Anterior cingulate cortex (tissue), 58 donors: ENCODE measurements at places on chromosomes 5 and 9.

DNA sequence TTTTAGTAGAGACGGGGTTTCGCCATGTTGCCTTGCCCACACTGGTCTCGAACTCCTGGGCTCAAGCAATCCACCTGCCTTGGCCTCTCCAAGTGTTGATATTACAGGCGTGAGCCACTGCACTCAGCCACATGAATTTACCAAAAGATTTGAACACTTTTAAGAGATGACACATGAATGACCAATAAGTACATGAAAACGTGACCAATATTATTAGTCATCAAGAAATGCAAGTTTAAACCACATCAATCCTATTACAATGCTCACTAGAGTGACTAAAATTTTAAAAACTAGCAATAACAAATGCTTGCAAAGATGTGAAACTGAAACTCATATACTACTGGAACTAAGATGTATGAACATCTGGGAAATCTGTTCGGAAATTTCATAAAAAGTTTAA lies 54.3 kb downstream of the NR6A1 start:
- DNase-seq: no peak

GRCh38 chr5:88997937-88998336 lies 115.0 kb upstream of the MEF2C start:
- DNase-seq: no peak

DNA sequence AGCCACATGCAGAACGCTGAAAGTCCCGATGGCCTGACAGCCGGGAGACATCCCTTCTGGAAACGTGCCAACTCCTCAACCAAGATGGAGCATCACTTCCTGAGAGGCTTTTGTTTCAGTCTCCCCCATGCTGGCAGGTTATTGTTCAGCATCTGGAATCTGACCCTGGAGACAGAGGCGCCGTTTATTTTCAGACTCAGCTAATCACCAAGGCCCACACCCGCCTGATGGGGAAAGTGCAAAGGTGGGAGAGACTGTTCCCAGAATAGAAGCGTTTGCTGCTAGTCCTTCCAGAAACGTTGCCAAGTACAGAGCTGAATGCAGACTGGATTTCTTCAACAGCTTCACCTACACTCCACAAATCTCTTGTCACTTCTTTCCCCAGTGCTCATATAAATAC lies 41.8 kb upstream of the S1PR3 start:
- DNase-seq: peak; percentile 22

DNA sequence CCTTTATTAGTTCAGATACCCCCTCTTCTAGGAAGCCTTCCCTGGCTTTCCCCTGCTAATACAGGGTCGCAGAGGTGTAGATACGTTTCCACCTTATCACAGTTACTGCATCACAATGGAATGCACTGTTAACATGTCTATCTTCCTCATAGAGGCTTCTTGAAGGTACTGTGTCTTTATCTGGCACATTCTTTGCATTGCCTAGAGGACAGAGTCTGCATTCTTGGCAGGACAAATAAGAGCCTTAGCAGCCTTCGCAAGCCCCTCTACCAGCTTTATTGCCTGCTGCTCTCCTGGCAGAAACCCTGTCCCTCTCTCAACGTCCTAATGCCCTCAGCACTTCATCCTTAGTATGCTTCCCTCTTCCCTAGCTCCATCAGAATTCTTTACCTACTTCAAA lies 31.6 kb downstream of the SLC1A3 start:
- no peak for DNase-seq

DNA sequence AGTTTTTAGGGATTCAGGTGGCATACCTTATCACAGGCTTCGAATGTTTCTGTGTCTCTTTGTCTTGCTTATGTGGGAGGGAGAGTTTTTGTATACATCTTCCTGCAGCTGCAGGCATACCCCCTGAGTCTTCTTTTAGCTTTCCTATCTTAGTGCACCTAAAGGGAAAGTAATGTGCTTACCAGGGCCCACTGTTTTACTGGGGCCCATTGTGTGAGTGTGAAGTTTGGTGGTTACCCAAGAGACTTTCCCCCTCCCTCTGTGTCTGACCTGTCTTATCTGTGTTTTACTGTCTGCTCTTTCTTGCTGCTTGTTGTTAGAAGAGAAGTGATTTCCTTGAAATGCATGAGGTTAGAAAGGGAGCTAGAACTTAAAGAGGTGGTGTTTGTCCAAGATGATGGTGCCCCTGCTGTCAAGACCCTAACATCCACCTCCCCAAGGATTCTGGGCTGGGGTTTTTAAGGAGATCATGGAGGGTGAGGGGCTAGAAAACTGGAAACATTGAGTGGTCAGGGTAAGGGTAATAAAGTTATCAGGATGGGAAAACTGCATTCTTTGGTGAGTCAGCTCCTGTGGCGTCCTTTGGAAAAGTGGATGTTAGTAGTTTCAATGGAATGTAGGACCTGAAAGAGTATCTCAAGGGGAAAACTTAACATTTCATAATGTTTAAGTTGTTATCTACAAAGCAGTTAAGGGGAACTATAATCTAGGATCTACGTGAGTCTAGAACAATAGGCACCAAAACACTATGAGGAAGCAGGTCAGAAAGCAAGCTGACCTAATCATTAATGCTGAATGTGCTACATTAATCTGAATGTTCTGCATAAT lies 583.5 kb upstream of the TUSC1 start:
- DNase-seq: no peak

DNA sequence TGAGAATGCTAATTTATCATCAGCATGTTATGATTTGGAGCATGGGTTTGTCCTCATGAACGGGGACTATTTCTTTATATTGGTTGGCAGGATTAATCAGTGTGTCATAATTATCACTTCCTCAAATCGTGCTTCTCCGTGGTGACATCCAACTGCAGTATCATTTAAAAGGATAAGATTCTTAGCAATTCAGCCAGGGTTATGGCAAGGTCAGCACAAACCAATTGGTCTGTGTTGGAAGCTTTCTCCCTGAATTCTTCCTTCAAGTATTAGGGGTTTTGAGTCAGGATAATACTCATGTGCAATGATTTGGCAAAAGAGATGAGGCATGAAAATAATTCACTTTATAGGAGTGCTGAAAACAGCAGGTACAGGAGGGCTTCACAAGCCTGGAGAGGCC lies 5.5 kb upstream of the CAMLG start:
- DNase-seq: no peak

DNA sequence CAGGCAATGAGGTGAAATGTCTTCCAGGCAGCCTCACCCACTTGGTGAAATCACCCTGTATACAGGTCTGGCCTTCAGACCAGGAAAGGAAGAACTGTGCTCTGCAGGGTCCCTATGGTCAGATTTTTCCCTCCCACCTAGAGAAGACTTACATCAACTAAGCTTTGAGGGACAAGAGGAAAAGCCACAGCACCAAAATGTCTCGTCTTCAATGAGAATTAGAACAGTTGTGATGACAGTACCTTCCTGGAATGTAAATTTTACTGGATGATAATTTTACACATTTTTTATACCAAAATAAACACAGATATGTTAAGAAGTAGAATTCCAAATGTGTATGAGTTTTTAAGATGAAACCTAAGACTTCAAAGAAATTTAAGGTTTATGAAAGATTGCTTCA lies 283.9 kb downstream of the SPOCK1 start:
- DNase-seq: no peak

DNA sequence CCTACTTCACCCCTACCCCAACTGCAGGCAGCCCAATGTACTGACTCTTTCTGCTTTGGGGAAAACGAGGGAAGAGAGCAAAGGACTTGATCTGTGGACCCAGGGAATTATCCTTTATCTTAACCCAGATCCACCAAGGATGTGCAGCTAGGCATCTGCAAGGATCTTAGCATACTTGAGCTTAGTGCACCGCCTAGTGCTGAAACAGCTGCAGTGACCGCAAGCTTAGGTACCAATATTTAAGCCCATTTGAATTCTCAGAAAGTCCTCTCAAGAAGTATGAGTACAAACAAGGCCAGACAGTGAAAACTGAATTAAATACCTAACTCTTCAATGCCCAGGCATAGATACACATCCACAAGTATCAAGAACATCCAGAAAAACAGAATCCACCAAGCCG lies 576.7 kb upstream of the ADAMTS16 start:
- no peak for DNase-seq

DNA sequence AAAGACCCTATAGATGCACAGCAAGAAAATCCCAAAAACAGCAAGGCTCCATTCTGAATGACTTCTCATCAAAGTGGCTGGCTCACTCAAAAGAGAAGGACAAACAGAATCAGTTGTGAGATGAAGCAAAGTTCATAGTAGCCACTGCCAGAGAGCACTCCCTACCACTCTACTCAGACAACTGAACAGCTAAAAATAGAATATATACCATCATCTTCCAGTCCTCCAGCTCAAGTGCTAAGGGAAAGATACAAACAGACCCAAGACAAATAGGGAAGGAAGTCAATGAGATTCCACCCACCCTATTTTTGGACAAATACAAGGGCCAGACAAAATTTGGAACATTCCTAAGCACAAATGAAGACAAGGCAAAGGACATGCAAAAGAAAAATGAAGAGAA lies 20.6 kb downstream of the GNAQ start:
- DNase-seq: no peak

DNA sequence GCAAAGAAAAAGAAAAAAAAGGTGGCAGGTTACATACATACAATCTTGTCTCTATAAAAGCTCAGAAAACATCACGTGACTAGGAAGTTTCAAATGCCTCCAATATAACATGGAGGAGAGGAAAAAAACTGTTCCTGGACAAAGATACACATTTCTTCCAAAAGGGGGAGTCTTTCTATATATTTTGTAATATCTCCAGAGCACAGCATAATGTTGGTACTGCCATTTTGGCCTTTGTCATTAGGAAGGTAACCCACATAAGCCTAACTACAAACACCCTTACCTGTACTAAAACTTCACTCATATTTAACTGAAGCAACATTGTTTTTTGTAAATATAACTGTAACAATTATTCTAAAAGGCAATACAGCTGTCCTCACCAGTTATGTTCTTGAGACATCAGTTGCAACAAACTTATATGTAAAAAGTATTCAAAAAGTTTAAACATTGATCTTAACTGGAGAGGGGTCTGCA lies 1.2 kb upstream of the BTF3 start:
- DNase-seq: no peak

GRCh38 chr5:59430066-59430685 lies 463.4 kb downstream of the PDE4D start:
- no peak for DNase-seq

- DNase-seq: no peak
Observed at GRCh38 chr9:107542411-107543157, 53.0 kb upstream of the KLF4 start.

- DNase-seq: no peak
Observed at GRCh38 chr5:8879248-8879647, 666.6 kb downstream of the SEMA5A start.

- no peak for DNase-seq
Observed at GRCh38 chr5:38678076-38678475, 121.6 kb upstream of the LIFR start.

DNA sequence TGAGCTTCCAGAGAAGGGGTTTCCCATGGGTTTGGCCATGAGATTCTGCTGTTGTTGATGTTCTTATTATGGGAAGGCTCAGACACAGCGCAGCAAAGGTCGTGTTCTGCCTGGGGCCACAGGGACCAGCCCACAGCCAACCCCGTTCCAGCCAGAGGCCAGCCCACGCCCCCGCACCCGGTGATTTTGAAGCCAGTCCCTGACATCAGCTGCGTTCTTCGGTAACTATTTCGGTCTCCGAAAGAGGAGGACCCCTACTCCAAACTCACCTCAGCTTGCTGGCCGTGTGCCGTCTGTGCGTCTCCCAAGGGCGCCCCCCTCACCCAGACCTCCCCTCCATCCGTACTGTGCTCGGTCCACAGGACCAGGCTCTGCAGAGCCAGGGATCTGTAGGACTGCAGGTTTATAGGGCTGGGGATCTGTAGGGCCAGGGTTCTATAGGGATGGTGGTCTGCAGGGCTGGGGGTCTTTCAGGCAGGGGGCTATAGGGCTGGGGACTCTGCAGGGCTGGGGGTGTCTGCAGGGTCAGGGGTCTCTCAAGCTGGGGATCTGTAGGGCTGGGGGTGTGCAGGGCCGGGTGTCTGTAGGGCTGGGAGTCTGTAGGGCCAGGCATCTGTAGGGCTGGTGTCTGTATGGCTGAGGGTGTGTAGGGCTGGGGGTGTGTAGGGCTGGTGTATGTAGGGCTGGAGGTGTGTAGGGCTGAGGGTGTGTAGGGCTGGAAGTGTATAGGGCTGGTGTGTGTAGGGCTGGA lies 11.8 kb downstream of the COL5A1 start:
- no peak for DNase-seq

DNA sequence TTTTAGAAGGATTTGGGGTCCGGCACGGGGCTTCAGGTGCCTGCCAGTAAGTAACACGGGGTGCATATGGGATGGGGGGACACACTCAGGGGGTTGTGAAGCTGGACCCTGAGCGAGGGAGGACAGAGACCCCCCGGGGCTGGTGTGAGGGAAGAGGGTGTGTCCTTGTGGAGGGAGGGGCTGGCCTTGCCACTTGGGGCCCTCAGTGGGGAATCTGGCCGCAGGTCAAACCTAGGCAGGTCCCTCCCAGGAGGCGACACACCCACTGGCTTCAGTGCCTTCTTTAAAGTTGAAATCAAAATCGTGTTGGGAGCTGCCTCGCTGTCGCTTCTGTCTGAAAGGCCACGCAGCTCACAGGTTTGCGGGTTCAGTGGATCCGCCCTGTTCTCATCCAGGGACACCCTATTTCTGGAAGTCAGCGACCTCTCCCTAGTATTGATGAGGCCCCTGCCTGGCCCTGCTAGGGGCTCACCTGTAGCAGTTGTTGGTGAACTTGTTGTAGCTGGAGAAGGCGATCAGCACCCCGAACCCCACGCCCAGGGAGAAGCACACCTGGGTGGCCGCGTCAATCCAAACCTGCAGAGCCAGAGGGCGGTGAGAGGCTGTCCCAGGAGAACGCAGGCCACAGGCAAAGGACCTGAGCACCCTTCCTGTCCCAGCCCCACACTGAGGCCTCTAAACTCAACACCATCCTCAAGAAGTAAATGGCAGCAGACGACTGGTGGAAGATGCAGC lies 29.4 kb downstream of the SLC6A3 start:
- DNase-seq: no peak

DNA sequence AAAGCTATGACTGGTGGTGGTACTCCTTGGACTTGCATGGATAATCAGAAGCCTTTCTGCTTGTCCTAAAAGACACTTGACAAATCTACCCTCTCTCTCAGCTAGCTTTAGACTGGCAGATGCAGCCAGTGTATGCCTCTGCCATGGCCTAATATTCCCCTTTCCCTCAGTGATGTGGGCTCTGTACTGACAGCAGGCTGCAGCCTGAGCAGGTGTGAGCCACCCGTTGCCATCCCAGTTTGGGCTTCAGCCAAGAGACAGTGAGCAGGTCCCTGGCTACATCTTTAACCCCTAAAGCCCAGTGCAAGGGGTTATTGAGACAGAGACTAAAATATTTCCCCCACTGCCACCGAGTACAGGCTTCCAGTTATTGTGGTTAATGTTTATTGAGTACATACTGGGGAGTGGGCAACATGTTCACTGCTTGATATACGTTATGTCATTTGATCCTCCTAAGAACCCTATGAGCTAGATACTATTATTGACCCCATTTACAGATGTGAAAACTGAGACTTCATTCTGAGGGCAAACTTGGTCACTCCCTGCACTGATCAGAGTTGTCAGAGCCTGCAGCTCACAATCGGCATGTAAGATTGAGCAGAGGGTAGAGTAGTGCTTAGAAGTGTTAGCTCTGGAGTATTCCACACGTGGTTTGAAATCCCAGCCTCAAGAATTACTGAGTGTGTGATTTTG lies 254.2 kb downstream of the ARHGAP26 start:
- DNase-seq: no peak
